ENCODE measurements at places on chromosomes 3 and 15.

GRCh38 chr3:97705764-97706163 is 58.8 kb upstream of the ARL6 start:
- no peak for DNase-seq

- no peak for DNase-seq
Measured at GRCh38 chr3:11499144-11499543, 144.6 kb downstream of the VGLL4 start.

- DNase-seq = no peak
Measured at GRCh38 chr3:176051766-176052165, 1145.5 kb downstream of the TBL1XR1 start.

GRCh38 chr3:161598639-161599038 is 102.0 kb downstream of the OTOL1 start:
- no peak for DNase-seq

DNA sequence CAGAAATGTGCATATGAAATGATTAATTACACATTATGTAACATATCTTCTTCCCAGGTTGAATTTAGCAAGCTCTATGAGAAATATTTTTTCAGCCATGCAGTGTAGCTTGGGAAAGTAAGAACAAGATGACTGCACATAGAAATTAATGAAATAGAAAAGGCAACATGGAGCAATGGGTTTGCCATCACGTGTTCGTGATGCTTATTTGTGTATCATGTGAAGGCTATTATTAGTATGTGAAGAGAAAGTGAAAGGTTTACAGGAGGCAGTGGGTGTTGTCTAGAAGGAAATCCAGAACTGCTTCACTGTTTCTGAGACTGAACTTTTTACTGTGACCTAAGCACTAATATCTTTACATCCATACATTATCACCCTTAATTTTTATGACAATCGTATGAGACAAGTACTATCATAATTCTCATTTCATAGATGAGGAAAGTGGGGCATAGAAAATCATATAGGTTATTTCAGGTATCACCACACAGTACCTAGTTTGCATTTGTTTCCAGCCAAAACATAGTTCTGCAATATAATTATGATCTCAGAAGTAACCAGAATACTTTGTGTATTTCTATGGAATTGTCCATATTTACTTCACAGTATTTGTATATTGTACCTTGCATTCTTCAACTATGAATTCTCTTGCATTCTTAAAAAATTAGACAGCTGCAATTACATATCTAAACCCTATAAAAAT is 14.9 kb downstream of the SERPINI1 start:
- DNase-seq = peak; percentile 6

GRCh38 chr15:81293728-81294515 is 30.0 kb downstream of the STARD5 start:
- DNase-seq = peak; percentile 29

- DNase-seq = no peak
Measured at GRCh38 chr3:184066211-184066610, 13.4 kb downstream of the HTR3C start.

- DNase-seq = no peak
Measured at GRCh38 chr3:128111147-128111546, 12.5 kb downstream of the RUVBL1 start.

DNA sequence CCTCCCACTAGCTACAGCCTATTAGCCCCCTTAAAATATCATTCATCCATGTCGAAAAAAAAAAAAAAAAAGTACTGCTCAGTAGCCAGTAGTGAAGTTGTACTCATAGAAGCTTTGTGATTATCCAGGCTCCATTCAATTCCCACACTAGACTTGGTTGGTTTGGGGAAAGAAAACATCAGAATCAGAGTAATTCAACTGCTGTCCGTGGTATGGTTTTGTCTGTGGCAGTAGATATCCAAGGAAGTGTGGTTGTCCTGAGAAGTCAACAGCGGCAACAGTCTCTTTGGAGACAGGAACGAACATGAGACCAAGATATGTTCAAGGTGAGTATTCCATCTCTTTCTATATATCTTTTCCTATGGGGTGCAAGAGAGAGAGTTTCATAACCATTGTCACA is 99.2 kb downstream of the GOLIM4 start:
- no peak for DNase-seq

GRCh38 chr3:23608650-23609049 is 197.1 kb upstream of the UBE2E1 start:
- DNase-seq = no peak

DNA sequence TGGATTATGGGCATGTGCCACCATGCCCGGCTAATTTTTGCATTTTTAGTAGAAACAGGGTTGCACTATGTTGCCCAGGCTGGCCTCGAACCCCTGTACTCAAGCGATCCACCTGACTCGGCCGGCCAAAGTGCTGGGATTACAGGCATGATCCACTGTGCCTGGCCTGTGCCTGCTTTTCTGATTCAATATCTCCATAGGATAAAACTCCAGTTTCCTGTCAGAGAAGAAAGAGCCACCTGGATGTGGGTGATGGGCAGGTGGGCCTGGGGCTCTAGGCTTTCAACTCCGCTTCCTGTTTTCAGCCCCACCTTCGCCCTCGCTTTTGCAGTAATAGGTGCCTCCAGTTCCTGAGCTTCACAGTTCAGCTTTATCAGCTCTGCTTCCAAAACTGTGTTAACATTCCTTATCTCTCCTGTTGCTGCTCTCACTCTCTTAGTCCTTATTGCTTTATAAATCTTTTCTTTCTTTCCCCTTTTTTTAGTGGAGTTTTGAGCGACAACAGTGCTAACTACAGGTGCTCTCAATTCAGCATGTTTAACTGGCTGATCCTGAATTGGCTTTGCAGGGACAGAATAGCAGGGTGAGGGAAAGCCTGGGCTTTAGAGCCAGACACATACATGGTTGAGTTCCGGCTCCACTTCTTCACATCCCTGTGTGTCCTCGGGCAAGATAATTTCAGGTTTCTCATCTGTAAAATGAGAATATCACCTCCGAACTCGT is 21.1 kb upstream of the PDE8A start:
- DNase-seq = no peak

GRCh38 chr15:79193103-79193502 is 89.4 kb upstream of the ANKRD34C start:
- no peak for DNase-seq

DNA sequence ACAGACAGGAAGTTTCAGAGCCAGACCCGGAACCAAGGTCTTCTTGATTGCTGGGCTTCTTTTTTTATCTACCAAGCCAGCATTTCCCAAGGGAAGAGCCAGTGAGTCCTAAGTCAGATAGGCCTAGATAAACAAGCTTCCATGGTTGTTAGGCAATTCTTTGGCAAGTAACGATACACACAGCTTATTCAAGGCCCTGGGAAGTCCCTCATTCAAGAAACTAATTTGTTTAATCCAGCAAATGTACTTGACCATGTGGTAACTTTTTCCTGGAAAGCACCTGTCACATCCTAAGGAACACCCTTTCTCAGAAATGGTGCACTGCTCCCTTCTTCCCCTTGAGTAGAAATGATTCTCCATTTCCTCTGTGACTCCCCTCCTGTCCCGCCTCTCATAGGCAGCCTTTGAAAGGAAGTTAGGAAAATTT is 209.9 kb downstream of the ITPR1 start:
- no peak for DNase-seq

DNA sequence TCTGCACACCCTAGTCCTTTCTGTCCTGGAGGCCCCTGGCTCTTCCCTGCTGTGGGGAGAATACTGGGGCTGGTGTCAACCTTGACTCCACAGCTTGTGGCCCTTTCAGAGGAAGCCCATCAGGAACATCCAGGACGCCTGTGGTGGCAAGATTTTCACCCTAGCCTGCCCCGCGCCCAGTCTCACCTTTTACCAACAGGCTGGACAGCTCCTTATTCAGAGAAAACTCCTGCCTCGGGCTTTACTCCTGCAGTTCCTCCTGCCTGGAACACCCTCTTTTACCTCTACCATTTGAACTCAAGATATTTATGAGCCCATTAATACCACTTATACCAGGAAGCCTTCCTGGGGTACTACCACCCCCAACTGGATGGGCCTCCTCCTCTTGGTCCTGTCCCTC is 2.7 kb upstream of the CACNA2D2 start:
- DNase-seq = no peak

- DNase-seq = peak; percentile 64
Measured at GRCh38 chr3:186107215-186108105, 1.4 kb downstream of the ETV5 start.

DNA sequence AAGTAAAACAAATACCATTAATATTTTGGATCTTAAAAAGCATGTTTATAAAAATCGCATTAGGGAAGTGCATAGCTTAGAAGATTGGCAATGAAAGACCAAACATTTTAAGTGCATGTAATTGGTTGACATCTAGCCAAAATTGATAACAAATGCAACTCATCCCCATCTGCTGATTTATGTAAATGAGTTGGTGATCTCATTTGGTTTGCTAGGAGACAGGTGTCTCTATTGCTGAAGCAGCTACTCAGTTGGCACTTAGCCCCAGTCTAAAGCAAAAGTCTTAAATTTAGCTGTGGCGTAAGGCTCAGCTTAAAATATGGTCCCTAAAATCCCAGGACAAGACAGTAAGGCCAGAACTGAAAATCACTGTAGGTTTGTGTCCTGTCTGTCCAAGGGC is 113.5 kb upstream of the CHL1 start:
- no peak for DNase-seq

DNA sequence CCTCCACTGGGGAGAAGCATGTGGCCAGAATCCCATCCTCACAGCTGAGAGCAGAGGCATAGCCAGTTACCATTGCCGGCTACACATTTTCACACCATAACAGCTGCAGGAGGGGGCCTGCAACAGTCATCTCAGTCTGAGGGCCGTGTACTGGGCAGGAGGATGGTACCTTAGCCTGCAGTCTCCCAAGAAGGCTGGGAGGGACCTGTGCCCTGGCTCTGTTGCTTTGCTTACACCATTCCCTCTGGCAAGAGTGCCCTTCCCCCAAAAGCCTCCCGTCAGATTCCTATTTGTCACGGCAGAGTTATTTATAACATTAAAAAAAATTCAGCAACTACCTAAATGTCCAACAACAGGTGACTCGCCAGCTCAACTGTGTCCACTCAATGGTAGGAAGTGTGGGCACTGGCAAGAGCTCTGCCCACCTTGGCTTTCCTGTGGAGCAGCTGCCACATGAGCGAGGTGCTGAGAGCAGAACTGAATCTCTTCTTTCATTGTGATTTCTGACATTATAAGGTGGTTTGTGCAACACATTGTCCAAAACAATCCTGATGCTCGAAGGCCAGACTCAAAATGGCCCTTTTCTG is 4.4 kb downstream of the CAMKV start:
- no peak for DNase-seq

GRCh38 chr3:135237371-135238143 is 442.5 kb downstream of the EPHB1 start:
- no peak for DNase-seq

Data from GM19239 (cell line).